ENCODE measurements at places on chromosomes 16 and 17. TPM values are rescaled to one million over a fixed set of nuclear protein-coding genes. Genes with fewer than 3 reads are reported as not detected.
A peak's percentile ranks its signal among the peaks of the same experiment; 100 is the strongest.

GRCh38 chr17:76888661-76889060, 20.5 kb downstream of the MGAT5B start:
- no peak for DNase-seq

Gene EXOC3L1
- total RNA-seq = under 0.01 TPM

Gene CDC42EP4
- 11.8 TPM for total RNA-seq

Gene UMOD
- not detected for total RNA-seq

- no peak for DNase-seq
Observed at GRCh38 chr17:73203135-73203787, 10.4 kb downstream of the COG1 start.

DNA sequence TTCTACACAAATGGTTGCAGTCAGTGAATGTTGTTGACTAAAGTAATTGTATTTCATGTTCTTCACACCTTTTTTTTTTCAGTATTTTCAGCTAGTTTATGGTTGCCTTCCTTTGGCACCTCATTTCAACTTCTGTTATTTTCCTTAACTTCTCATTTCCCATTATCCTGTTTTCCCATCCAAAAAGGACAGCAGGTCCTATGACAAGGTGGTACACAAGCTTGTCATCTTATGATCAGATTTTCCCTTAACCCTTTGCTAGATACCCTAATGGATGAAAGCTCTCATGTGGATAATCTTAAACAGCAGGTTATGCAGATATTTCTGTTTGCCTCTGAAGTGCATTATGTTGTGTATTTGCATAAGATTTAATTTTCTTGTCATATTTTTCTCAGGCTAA, 7.1 kb upstream of the ASIC2 start:
- no peak for DNase-seq

DNA sequence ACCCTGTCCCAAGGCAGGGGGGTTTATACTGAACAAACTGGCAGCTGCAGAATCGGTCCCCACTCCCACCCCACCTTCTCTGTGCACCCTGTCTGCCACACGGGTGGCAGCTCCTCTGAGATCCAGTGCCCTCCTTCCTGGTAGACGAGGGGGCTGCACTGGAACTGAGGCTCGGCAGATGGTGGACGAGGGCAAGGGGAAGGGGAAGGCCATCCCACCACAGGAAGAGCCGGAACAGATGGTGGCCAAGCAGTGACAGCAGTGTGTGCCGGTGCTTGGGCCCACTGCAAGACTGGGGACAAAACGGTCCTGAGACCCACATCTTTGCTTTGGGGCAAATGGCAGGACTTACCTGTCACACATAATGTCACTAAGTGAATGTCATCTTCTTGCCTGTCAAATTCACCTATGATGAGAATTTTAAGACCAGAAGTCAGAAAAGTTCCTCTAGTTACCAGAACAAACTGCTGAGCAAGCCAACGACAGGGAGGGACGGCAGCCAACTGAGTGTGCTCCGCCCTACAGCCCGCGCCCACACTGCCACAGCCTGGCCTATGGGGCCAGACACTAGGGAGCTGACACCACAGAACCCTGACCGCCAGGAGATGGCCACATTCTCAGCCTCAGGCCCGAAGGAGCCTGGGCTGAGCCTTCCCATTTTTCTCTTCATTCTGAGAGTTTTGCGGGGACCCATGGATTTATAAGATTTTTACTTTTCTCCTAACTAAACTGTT, 14.4 kb downstream of the NTAN1 start:
- DNase-seq = peak; percentile 55

DNA sequence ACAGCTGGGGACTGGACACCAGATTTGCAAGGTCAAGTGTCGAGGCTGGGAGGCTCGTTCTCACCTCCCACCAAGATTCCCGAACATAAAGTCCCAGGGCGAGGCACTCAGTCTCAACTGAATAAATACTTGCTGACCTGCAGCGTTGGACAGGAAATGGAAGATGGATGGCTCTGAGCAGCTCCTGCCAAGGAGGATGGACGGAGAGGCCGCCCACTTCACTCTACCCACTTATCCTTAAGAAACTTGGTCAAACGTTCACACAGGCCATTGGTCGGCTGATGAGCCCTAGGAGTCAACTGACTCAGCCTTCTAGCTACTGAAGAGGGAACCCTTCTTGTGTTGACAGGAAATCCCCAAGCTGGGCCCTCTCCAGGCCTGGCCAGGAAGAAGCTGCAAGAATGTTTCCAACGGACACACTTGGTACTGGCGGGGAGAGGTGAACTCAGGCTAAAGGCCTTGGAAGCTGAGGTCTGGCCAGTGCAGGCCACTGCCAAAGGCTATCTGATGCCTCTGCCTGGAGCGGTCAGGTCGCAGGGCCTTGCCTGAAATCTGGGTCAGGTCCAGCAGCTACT, 50.0 kb downstream of the VAC14 start:
- DNase-seq = no peak

Gene RCVRN
- total RNA-seq = 0.27 TPM

DNA sequence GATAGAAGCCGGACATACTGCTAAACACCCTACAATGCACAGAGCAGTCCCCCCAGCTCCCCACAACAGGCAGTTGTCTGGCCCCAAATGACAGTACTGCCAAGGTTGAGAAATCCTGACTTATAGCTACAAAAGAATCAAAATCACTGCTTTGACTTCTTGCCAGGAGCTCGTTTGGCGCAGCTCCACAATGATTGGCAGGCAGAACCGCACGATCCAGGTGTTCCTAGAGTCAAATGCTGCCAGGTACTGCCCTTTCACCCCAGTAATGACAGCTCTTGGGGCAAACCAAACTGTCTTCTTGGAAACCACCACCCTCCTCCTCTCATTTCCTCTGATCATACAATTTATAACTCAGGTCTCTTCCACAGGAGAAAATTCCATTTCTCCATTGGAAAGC, 2.2 kb upstream of the TMC5 start:
- no peak for DNase-seq

GRCh38 chr17:82234211-82235055, 5.6 kb downstream of the SLC16A3 start:
- no peak for DNase-seq

DNA sequence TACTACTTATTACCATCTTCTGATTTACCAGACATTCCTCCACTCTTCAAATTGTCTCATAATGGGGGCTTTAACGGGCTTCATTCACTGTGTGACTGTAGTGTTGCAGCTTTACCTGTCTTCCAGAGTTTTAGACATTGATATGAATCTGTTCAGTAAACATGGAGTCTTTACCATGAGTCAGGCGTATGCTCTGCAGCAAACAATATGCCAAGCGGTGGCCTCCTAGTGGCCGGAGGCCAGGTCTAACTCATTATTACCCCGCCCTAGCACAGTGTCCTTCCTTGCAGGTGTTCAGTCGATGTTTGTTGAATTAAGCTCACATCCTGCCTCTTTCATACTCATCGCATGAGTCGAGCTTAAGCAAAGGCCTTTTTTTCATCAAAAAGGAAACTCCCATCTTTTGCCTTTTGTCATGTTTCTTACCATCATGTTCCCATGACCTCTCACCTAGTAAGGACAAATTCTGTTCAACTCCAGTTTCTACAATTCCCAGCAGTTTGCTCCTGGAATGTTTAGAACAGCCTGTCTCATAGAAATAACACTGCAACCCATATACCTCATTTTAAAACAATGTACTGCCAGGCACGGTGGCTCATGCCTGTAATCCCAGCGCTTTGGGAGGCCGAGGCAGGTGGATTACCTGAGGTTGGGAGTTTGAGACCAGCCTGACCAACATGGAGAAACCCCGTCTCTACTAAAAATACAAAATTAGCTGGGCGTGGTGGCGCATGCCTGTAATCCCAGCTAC, 39.4 kb downstream of the TUBD1 start:
- peak; percentile 43 for DNase-seq

Gene MFAP4
- 3.2 TPM for total RNA-seq
